ENCODE measurements at places on chromosomes 5 and 9.

GRCh38 chr9:125659201-125659840, 47.7 kb downstream of the MAPKAP1 start:
- no peak for DNase-seq

- DNase-seq: no peak
Measured at GRCh38 chr5:13676531-13676930, 268.0 kb downstream of the DNAH5 start.

DNA sequence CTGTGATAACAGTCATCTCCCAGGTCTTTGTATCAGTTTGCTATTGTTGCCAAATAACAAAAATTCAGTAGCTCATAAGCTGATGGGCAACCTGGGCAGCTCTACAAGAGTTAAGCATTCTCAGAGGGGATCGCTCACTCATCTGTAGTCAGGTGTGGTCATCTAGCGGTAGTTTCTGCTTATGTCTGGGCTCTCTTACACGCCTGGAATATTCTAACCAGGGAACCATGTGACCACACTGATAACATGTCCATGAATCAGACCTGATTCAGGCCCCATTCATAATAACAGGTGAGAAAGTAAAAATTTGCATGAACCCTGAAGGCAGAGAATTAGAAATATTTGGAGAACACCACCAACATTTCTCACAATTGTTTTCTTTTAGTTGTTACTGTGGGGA, 576.1 kb downstream of the SLCO4C1 start:
- no peak for DNase-seq

DNA sequence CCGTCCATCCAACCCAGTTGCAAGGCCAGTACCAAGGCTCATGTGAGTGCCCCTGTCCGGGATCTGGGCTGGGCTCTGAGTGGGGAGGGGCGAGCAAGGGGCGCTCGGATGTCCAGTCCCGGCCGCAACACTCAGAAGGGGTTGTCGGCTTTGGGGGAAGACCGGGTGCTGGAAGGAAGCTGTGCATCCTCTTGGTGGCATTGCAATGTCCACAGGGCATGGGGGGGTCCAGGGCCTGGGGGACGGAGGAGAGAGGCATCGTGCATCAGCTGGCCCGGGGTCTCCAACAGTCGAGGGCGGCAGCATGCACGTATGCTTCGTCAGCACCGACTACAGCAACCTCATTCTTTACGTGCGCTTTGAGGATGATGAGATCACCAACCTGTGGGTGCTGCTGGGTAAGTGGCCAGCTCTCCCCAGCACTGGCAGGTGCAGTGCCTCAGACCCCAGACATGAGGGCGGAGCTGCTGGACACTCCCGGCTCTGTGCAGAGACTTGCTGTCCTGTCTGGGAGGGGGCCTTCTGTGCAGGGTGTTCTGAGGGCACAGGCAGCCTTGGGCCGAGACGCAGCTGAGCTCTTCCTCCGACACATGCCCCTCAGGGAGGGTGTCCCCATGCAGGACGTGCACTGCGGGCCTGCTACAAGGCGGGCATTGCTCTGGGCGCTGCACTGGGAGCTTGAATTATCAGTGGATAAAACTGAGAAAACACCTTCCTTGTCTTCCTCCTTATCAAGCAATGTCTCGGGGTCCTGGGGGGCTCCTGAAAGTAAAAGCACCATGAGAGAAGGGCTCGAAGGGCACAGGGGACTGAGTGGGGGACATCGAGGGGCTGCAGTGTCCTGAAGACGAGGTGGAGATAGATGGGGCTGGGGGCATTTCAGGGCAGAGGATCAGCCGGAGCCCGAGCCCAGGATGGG, 22.5 kb downstream of the GLT6D1 start:
- no peak for DNase-seq

GRCh38 chr9:96167011-96167410, 135.0 kb downstream of the HSD17B3 start:
- no peak for DNase-seq

GRCh38 chr5:156375895-156376495, 49.0 kb downstream of the SGCD start:
- no peak for DNase-seq

GRCh38 chr5:120655828-120656435, 191.8 kb downstream of the PRR16 start:
- DNase-seq: no peak

DNA sequence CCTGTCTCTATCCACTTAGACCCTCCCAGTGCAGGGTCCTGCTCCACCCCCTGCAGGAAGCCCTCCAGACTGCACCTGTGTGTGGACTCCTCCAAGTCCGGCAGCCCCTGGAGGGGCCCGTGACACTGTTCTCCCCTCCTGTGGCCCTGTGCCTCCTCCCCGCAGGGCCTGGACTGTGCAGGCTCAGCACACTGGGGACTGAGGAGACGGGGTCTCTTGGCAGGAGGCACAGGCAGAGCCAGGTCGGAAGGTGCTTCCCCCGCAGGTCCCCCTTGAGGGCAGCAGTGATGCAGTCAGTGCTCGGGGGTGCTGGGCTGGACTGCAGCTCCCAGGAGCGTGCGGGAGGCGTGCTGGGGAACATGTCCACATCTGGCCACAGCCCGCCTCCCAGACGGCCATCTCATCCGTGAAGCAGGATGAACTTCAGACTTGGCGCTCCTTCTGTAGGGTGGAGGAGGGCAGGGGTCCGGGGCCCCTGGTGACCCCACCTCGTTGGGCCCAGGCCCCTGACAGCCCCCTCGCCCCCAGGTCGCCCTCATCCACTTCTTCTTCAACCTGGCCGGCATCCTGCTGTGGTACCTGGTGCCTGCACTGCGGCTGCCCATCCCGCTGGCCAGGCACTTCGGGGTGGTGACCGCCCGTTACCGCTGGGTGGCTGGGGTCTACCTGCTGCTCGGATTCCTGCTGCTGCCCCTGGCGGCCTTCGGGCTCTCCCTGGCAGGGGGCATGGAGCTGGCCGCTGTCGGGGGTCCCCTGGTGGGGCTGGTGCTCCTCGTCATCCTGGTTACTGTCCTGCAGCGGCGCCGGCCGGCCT, 4.9 kb downstream of the SLC34A3 start:
- no peak for DNase-seq

- no peak for DNase-seq
Measured at GRCh38 chr5:168263121-168263520, 28.3 kb upstream of the WWC1 start.

DNA sequence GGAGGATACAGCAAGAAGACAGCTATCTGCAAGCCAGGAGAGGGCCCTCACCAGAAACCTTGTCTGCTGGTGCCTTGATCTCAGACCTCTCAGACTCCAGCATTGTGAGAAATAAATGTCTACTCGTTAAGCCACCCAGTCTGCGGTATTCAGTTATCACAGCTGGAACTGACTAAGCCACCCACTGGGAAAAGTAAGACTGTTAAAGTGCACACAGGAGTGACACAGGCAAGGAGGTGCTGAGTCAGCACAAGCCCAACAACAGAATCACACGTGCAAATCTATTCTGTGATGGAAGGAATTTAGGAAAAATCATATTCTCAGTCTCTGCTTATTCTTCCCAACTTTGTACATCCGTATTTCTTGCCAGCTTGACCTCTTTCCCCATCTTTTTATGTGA, 200.0 kb downstream of the NR2F1-AS1 start:
- no peak for DNase-seq

GRCh38 chr5:149756354-149756753, 26.2 kb downstream of the PPARGC1B start:
- no peak for DNase-seq

- no peak for DNase-seq
Measured at GRCh38 chr5:68287976-68288706, 72.6 kb downstream of the PIK3R1 start.

GRCh38 chr9:16442622-16443021, 427.8 kb downstream of the BNC2 start:
- DNase-seq: no peak

GRCh38 chr5:171115519-171115918, 193.5 kb upstream of the TLX3 start:
- DNase-seq: no peak

- DNase-seq: no peak
Measured at GRCh38 chr5:35246411-35246810, 16.1 kb upstream of the PRLR start.

DNA sequence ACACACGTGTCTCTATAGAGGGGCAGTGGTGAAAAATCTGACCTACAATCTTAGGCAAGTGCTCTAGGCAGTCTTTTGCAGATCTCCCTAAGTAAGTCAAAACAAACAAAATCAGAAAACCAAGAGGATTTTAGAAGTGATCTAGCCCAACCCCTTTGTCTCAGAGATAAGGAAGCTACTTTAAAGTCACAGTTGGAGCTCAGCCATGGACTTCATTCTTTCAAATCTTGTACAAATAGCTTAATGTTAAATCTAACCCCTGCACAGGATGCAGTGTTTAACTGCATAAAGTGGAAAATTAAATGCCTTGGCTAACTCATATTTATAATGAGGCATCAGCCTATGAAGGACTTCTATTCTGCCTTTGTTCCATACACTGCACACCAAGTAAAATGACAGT, 135.1 kb upstream of the RFX3 start:
- DNase-seq: no peak

DNA sequence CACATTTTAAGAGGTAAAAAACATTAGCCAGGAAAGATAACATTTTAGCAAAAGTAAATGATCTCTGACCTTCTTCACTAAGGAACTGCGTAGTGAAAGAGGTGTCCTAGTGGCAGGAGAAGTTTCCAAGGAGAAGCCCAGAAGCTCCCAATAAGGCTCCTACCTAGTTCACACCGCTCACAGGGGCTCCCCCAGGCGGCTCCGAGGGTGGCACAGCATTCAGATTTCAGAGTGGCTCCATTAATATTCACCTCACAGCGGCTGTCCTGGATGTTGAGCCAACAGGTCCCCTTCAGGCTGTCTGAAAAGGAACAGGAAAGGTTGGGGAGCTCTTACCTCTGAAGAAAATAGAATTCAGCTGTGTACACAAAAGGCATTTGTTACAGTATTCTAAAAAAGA, 187.3 kb downstream of the FBN2 start:
- DNase-seq: no peak

DNA sequence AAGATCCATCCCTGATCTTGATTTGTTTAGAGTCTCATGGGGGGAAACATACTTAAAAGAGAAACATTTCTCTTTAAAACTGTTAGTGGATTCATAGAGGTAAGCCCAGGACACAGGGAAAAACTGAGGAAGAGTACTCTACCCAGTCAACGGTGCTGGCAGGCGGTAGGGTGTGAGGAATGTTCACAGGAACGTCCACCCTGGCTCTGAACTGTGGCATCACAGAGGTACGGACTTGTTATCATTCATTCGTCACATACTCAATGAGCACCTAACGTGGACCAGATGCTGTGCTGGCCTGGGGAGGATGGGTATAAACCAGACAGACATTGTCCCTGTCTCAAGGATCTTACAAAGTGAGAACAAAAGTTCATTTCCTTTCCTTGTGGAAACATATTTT, 18.8 kb upstream of the PPARGC1B start:
- DNase-seq: no peak

DNA sequence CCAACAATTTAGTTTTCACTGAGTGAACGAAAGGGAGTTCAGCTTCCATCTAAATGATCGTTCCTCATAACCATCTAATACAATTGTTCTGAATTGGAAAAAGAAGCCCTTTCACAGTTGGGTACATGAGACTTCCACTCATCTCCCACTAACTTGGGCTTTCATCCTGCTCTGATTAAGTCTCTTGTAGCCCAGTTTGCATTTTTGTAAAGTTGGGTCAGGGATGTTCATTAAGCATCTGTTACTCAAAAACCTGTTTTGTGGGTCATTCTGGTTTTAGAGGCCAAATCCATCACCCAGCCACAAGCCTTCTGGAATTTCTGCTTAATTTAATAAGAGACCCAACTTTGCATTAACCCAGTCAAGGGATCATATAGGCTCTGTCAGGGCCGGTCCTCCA, 385.3 kb downstream of the BNC2 start:
- DNase-seq: no peak

- no peak for DNase-seq
Measured at GRCh38 chr9:119332522-119332921, 36.7 kb downstream of the BRINP1 start.

DNA sequence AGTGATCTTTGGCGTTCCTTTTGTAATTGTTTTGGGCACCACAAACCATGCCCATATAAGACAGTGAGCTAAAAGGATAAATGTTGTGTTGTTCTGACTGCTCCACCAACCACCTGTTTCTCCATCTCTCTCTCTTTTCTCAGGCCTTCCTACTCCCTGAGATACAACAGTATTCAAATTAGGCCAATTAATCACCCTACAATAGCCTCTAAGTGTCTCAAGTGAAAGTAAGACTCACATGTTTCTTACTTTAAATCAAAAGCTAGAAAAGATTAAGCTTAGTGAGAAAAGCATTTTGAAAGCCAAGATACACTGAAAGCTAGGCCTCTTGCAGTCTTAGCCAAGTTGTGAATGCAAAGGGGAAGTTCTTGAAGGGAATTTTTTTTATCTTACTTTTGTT, 268.8 kb upstream of the NREP start:
- DNase-seq: no peak

GRCh38 chr9:113328045-113328782, 11.9 kb downstream of the WDR31 start:
- DNase-seq: no peak

- DNase-seq: no peak
Measured at GRCh38 chr5:142313682-142314081, 11.1 kb downstream of the SPRY4 start.

DNA sequence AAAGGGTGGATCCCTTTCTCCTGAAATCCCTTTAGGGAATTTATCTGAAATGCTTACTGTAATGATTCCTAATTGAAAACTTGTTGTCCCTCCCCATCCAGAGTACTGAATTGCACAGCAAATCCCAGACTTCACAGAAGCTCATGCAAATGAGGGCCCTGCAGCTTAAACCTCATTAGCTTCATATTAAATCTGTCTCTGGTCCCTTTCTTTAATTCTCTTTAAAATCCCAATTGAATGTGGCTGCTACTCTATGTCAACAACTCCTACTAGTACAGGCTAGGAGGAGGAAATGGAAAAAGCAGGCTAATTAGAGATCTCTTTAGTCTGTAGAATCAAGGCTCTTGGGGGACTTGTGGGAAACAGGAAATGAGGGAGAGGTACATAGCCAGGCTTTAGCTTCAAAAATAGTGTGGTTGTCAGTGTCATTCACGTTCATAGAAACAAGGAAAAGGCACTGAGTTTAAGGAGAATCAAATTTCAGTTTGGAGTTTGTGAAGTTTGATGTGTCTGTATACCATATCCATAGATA, 191.3 kb upstream of the PRDM9 start:
- DNase-seq: no peak

GRCh38 chr9:108546215-108546614, 309.6 kb downstream of the ACTL7B start:
- DNase-seq: no peak

DNA sequence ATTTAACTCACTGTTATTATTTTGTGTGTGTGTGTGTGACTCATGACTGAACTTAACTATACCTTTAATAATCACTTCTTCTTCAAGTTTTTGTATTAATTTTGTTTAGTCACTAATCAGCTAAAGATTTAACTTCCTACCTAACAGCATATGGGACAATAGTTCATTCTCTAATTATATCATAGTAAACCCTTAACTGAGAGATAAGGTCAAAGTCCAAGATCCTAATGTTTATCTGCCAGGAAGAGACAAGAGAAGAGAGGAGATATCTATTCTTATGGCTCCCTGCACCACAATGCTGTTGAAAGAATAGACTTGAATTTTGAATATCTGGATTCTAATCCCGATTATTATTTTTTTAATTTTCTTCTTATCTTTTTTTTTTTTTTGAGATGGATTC, 28.1 kb downstream of the FREM1 start:
- DNase-seq: no peak

- DNase-seq: no peak
Measured at GRCh38 chr5:35971186-35971877, 19.9 kb downstream of the UGT3A1 start.

- DNase-seq: peak; percentile 26
Measured at GRCh38 chr5:153476767-153477166, 13.7 kb upstream of the GRIA1 start.

Data from pulmonary artery endothelial cell (primary cell).